ENCODE measurements at places on chromosomes 7 and 10. TPM values are rescaled to one million over a fixed set of nuclear protein-coding genes. Genes with fewer than 3 reads are reported as not detected.

GHITM gene
- polyA plus RNA-seq: 147 TPM

DNA sequence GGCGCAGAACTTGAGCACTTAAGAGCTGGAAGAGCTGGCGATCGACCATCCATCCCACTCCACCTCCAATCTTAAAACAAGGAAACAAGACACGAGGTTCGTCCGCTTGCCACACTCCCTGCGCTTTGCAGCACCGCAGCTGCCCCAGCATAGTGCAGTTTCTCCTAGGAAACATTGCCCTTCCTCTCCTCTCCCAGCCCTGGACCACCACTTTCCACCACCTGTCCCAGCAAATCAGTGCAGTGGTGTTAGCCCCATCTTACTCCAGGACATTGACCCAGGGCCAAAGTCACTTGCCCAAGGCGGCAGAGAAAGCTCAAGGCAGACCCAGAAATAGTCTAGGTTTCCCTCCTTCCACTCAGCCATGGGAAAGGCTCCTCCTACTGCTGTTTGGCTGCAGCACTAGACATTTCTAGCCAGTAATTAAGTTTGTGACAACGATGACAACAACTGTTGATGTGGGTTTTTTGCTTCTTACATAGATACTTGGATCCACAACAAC lies 1.5 kb upstream of the PARD3 start:
- no peak for DNase-seq

PNLIPRP1 gene
- not detected for polyA plus RNA-seq

- DNase-seq: no peak
Measured at GRCh38 chr7:128904381-128905197, 5.9 kb downstream of the KCP start.

- no peak for DNase-seq
Measured at GRCh38 chr7:121167971-121168370, 160.8 kb upstream of the WNT16 start.

- no peak for DNase-seq
Measured at GRCh38 chr10:80512031-80512526, 25.6 kb upstream of the SH2D4B start.
